ENCODE measurements at places on chromosomes 2 and 18.

DNA sequence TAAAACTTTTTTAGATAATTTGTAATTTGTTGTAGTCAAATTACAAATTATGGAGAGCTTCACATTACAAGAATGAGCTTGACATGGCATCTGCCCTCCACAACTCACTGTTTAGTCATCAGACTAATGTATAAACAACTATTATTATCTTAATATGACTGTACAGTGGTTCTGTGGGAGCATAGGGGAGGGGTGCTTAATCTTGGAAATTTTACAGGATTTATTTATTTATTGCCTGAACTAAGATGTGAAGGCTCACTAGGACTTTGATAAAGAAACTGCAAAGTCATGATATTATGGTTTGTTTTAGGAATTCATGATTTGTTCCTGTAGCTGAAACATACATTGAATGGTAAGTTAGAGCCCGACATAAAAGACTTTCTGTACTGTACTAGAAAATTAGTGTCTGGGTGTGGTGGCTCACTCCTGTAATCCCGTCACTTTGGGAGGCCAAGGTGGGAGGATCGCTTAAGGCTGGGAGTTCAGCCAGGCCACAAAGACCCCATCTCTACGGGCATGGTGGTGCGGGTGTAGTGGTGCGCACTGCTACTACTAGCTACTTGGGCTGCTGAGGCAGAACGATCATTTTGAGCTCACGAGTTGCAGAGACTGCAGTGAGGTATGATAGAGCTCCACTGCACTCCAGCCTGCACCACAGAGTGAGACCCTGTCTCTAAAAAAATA lies 2.1 kb downstream of the MARCHF7 start:
- no peak for DNase-seq

DNA sequence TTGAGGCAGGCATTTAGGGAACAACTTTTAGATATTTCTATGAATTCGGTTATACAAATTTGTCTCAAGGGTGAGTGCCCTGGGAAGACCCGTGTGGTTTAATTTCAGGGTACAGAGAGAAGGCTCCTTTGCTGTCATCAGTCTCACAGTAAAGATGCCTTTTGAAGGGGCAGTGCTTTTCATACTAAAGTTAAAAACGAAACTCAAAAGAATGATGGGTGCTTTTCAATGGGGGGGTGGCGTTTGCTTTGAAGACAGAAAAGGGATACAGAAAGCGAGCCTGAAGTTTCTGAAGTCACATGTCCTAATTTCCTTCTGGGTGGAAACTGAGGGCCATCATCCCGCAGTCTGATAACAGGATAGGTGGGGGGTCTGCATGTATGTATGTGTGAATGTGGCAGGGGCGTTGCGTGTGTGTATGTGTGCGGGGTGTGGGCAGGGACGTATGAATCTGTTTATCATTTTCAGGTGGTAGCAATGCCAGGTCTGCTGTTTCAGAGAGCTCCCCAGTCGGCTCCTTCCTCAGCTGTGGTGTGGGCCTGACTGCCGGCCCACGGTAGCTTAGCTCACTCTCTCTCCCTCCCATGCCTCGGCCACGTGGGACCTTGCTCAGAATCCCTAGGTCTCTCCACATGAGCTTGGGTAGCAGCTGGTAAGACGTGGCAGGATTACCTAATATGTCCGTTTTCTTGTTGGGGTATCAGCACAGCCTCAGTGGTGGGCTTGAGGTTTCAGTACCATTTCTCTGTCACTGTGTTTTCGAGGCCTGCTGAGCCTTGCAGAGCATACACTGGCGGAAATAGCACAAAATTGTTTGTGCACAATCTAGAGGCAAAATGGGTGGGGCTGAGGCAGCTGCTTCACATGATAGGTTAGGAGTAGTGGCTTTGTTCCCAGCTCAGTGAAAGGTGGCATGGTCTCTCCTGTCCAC lies 32.7 kb downstream of the ARHGAP25 start:
- DNase-seq: no peak

DNA sequence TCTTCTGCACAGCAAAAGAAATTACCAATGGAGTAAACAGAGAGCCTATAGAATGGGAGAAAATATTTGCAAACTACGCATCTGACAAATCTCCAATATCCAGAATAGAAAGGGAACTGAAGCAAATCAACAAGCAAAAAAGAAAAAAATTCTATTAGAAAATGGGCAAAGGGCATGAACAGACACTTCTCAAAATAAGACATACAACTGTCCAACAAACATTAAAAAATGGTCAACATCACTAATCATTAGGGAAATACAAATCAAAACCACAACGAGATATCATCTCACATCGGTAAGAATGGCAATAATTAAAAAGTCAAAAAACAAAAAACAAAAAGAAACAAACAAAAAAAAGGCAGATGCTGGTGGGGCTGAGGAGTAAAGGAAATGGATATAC lies 356.4 kb downstream of the ADCYAP1 start:
- no peak for DNase-seq

- no peak for DNase-seq
These were observed 39.8 kb upstream of the SPTBN1 start for GRCh38 chr2:54416166-54416813.

DNA sequence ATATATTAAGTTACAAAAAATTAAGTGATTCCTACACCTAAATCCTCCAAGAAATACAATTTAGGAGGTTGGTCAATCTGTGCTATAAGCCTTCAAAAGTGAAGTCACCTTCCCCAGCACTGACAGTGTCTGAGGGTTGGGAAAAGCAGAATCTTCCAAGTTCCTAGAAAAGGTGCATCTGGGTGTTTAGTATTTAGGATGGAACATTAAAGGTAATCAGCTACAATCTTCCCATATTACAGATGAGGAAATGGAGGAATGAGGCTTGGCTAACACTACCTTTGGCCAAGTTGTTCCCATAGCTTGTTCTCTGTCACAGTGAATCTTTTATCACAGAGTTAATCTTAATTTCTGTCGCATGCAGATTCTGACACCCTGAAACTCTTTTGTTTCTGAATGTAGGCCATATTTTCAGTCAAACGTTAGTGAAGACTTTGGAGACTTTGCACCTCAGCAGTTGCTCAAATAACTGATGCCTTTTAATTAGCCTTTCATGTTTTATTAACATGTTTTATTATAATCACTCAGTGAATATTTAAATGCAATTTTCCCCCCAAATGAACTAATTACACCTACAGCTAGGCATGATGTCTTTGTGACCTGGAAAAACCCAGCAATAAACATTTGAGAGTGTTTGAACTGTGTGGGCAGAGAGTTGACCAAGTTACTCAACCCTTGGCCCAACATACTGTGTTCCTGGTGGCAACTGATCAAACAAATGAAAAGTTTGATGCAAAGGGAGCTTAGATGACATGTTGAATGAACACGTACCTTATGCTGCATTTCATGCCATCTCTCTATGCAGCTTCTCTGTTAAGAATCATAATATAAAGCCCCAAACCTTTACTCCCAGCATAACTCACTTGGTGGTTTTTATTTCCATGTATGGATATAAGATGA lies 17.6 kb downstream of the FN1 start:
- DNase-seq: no peak

DNA sequence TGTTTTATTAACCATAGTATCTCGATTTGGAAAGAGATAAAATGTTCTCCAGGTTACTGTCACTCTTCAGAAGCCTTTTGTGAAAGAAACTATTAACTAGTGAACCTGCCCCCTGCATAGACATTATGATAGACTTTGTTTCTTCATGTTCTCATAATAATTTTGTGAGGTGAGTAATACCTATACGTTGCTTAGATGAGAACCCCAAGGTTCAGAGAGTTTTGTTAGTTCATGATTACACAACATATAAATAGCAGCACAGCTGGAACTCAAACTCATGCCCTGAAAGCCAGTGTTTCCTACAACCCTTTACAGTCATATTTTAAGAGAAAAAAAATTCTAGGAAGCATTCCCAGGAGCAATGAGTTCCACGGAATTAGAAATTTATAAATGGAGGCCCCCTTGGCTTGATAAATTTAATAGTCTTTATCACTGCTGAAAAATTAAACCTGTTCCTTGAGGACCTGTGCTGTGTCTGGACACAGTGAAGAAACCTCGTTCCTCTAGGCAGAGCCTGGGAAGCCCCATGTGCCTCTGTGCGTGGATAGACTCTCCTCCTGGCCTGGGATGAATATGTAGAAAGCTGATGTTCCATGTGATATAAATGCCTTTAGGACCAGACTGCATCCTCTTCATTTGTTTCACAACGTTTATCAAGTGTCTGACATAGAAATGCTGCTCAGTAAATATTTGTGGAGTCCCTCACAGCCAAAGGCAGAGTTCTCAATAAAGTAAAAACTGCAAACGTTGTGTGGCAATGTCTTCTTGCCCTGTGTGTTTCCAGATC lies 1257.0 kb upstream of the GYPC start:
- DNase-seq: no peak

GRCh38 chr2:74107071-74107470 lies 40.6 kb downstream of the BOLA3 start:
- DNase-seq: no peak

DNA sequence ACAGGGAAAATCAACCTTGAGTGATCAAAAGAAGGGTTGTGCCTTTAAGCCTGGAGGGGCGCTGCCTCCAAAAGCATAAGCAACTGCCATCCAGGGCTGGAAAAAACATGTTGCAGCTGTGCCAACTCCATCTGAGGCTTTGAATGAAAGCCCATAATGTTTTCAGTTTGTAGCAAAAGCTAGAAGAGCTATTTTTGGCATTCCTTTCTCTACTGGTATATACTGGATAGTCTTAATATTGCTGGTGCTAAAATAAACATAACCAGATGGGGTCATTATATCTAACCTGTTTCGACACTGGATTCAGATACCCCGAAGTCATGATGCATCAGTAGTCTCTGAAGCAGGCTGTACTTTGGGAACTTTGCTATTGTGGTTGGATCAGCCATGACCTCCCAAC lies 25.1 kb downstream of the ANXA4 start:
- no peak for DNase-seq

DNA sequence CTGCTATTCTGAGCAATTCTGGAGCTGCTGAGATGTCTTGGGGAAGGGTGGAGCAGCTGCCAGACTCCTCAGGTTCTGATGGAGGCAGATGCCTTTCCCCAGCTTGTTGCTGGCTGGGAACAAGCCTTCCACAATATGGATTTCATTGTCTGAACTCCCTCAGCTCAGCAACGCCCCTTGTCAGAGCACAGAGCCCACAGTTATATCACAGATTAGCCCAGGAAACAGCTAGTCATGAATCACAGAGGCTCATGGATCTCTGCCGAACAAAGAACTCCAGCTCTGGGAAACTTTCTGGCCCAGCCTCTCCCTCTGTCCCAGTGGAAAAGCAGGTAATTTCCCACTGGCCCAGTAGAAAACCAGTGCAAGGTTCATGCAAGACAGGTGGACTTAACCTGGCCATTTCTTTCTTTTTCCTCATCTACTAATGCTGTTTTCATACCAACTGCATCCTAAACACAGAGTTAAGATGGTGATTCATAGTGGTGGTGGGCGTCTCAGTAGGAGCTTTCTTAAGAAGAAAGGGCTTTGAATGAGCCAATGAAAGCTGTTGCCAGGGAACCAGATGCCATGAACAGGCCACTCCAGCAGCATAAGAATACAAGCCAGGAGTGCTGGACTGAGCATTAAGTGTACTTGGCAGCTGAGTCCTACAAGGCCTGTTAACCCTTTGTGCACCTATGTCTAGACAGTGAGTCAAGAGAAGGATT lies 8.7 kb upstream of the KIAA2012 start:
- no peak for DNase-seq

GRCh38 chr18:46449033-46449432 lies 208.0 kb downstream of the LOXHD1 start:
- no peak for DNase-seq

- DNase-seq: peak; percentile 16
These were observed 674.8 kb upstream of the ZEB2 start for GRCh38 chr2:145194673-145195072.

DNA sequence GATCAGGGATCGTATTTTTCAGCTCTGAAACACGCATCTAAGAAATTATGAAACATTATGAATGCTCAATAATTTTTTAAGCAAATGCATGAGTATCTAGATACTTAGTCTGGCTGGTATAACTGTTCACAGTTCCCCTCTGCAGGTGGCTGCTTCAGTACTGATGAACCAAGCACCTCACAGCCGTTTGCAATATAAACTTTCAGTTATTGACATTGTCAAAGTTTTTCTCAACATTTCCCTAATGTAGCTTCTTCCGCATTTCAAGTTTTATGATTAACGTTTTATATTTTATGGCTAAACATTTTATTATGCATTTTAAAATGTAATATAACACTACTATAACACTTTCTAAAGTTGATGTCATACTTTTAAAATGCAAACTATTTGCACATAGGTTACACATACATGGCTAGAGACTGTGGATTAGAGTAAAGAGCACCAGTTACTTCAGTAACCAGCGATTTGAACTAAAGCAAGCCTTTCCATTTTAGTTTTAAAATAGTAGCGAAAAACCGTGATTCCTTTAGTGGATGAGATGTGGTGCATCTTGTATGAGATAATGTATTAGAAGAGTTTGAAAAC lies 495.4 kb downstream of the XIRP2 start:
- no peak for DNase-seq

- DNase-seq: no peak
These were observed 12.8 kb downstream of the IL1R2 start for GRCh38 chr2:102004581-102004980.

DNA sequence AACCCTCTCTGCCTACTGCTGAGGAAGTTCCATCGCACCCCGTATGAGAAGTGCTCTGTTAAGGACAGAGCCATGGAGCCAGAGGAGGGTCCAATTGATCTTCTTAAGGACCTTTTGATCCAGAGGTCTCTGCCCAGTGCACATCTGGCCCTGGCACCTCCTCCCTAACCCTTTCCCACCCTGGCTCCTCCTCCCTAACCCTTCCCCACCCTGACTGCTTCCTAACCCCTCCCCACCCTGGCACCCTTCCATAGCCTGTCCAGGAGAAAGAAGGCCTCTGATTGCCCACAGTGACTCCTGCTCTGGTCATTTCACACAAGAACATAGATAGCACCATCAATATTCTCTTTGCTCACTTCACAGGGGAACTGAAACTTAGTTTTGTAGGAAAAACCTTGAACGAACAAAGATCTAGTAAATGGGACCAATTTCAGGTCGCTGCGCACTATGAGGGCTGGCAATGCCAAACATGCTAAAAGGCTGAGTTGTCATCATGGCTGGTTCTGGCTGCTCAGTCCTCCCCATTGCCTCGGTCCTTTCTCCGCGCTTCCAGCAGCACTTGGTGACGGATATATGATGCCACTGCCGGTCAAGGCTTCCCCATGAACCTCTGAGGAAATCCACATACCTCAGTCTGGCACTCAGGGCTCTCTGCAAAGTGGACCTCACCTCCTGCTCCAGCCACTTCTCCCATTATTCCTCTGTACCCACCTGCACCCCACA lies 49.2 kb downstream of the PKDCC start:
- DNase-seq: no peak

- no peak for DNase-seq
These were observed 37.8 kb upstream of the ST8SIA5 start for GRCh38 chr18:46794607-46795006.

- no peak for DNase-seq
These were observed 76.4 kb downstream of the HDAC4 start for GRCh38 chr2:239324456-239324855.

DNA sequence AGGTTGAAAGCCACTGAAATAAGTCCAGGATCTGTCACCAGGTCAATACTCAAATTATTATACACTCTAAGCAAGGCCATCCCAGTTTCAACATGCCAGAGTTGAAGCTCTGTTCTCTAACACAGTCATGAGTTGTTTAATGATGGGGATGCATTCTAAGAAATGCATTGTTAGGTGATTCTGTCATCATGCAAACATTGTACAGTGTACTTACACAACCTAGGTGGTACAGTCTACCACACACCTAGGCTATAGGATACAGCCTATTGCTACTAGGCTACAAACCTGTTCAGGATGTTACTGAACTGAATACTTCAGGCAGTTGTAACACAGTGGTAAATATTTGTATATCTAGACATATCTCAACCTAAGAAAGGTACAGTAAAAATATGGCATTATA lies 162.2 kb downstream of the BAZ2B start:
- no peak for DNase-seq

- DNase-seq: no peak
These were observed 42.5 kb downstream of the TANC1 start for GRCh38 chr2:159010963-159011362.
